Anterior cingulate cortex (tissue), 58 donors: ENCODE measurements at places on chromosomes 3 and 15.
A peak's percentile ranks its signal among the peaks of the same experiment; 100 is the strongest.

GRCh38 chr15:94086341-94086740 lies 145.0 kb upstream of the MCTP2 start:
- no peak for DNase-seq

- DNase-seq, result peak; percentile 45
Observed at GRCh38 chr15:58521293-58521991, 89.7 kb downstream of the LIPC start.

DNA sequence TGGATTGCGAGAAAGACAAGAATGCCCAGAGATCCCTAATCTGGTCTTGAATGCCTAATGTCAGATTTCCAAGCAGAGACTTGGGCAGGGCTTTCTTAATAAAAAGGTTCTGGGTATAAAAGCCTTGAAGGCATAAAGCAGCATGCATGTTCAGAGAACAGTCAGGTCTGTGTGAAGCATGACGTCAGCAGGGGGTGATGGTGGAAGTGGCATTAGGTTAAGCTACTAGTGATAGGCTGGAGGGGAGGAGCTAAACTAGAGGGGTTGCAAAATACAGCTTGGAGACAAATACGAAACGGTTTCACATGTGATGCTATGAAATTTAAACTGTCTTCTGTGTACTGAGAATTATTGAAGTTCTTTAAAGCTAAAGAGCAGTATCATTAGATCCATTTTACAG lies 125.6 kb downstream of the VPS8 start:
- no peak for DNase-seq

- DNase-seq, result no peak
Observed at GRCh38 chr15:74311734-74312444, 55.6 kb downstream of the CYP11A1 start.

GRCh38 chr15:90286678-90287077 lies 21.2 kb downstream of the NGRN start:
- no peak for DNase-seq

GRCh38 chr3:76582632-76583378 lies 457.1 kb upstream of the ROBO2 start:
- no peak for DNase-seq

GRCh38 chr15:60972866-60973265 lies 256.2 kb downstream of the RORA start:
- DNase-seq, result no peak

GRCh38 chr3:21665444-21666100 lies 85.4 kb downstream of the ZNF385D start:
- DNase-seq, result no peak

DNA sequence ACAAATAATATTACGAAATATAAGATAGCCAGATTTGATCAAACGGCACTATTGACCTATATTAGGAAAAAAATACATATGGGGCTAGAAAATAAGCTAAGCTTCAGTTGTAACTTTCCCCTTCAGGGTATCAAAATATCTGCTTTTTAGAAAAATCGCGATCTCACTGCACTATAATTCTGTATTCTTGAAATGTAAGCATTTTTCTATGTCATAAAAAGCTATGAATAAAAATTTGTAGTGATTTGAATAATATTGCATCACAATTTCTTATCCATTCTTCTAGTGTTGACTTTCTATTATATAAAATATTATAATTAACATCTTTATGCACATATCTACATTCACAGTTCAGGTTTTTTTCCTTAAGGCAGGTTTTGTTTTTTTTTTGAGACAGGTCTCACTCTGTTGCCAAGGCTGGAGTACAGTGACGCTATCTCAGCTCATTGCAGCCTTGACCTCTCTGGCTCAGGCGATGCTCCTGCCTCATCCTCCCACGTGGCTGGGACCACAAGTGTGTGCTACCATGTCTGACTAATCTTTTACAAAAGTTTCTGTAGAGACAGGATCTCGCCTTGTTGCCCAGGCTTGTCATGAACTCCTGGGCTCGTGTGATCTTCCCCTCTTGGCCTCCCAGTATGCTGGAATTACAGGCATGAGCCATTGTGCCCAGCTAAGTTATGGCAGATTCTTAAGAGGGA lies 21.6 kb downstream of the EMC4 start:
- no peak for DNase-seq

GRCh38 chr3:178525251-178525650 lies 11.0 kb upstream of the KCNMB2 start:
- no peak for DNase-seq

GRCh38 chr3:188052169-188053035 lies 101.6 kb upstream of the LPP start:
- peak; percentile 97 for DNase-seq
